ENCODE measurements at places on chromosomes 3 and 15.

DNA sequence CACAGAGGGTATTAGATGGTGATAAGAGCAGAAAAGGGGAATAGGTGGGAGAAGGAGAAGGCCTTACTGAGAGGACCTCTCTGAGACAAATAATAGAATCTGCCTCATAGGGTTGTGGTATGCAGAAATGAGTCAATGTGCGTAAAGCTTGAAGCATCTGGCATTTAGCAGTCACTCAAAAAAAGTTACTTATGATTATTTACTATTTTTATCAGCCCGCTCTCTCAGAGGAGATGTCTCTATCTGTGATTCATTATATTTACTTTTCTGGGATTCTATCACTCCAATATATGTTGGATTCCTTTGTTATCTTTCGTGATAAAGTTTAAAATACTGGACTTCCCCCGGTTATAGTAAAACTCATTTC, 4.6 kb upstream of the TM4SF1 start:
- DNase-seq = no peak

- DNase-seq = no peak
Observed at GRCh38 chr3:111073218-111073617, 1.6 kb downstream of the NECTIN3 start.

- peak; percentile 17 for DNase-seq
Observed at GRCh38 chr3:71050538-71051258, 532.8 kb downstream of the FOXP1 start.

DNA sequence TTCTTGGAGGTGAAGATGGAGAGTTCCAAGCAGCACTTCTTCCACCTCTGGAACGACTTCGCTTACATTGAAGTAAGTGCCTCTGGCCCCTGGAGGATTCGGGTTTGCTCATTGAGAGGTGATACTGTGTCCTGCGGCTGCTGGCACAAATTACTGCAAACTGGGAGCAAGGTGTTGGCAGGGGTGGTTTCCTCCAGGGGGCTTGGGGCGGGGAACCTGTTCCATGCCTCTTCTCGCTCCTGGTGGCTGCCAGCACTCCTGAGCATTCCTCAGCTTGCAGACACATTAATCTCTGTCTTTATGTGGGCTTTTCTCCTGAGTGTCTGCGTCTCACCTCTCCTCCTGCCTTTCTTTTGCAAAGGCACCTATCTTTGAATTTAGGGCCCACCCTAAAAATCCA, 47.4 kb downstream of the MESD start:
- no peak for DNase-seq

GRCh38 chr3:48990636-48991469, 812 bp downstream of the P4HTM start:
- DNase-seq = peak; percentile 13

- no peak for DNase-seq
Observed at GRCh38 chr3:29171043-29171990, 109.6 kb upstream of the RBMS3 start.

GRCh38 chr15:52408823-52409222, 113.2 kb upstream of the MYO5C start:
- no peak for DNase-seq

GRCh38 chr15:95973566-95974256, 356.8 kb upstream of the NR2F2 start:
- no peak for DNase-seq

DNA sequence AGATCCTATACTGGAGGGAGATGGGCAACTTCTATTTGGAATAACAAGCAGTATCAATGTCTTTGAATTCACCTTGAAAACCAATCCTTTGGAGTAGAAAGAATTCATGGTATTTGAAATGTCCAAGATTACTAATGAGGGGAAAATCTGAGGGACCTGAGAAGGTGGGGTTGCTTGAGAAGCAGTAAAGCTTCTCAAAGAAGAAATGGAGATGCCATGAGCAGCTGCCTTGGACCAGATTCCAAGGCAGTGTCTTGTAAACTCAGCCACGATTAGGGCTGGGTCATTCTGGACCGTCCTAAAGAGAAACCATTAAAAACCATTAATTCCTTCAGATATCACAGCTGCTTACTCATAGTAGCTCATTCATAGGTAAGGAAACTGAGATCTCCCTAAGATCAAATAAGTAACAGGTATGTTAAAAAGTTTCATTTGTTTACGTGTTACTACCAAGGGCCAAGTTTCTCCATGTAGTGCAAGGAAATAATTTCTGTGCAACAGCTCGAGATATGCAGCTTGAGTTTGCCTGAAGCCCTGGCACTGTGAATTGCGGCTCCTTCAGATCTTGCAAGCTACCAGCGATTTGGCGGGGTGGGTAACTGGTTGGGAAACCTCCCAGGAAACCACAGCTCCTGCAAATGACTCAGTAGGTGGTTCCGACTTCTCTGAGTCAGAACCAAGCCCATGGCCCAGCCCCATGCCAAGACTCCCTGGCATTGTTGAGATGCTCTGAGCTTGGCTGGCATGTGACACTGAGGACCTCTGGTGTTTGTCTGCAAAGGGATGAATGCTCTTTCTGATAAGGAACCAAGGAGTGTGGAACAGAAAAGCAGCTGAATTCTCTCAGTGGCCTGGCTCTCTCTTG, 296.8 kb downstream of the RORA start:
- DNase-seq = peak; percentile 81

Measured in stimulated activated naive CD4-positive, alpha-beta T cell treated with Interleukin-2 at 50 U/mL for 16 hours (primary cell).